ENCODE measurements at places on chromosomes 1 and 21. TPM values are rescaled to one million over a fixed set of nuclear protein-coding genes. Genes with fewer than 3 reads are reported as not detected.

LCE1C gene
- total RNA-seq, result not detected

LCE1D gene
- not detected for total RNA-seq

MANEAL gene
- total RNA-seq, result 17.3 TPM

PDC gene
- total RNA-seq, result not detected

PSMB4 gene
- 341 TPM for total RNA-seq

PERM1 gene
- 0.39 TPM for total RNA-seq

SSR2 gene
- 153 TPM for total RNA-seq

OR2L13 gene
- not detected for total RNA-seq

DNA sequence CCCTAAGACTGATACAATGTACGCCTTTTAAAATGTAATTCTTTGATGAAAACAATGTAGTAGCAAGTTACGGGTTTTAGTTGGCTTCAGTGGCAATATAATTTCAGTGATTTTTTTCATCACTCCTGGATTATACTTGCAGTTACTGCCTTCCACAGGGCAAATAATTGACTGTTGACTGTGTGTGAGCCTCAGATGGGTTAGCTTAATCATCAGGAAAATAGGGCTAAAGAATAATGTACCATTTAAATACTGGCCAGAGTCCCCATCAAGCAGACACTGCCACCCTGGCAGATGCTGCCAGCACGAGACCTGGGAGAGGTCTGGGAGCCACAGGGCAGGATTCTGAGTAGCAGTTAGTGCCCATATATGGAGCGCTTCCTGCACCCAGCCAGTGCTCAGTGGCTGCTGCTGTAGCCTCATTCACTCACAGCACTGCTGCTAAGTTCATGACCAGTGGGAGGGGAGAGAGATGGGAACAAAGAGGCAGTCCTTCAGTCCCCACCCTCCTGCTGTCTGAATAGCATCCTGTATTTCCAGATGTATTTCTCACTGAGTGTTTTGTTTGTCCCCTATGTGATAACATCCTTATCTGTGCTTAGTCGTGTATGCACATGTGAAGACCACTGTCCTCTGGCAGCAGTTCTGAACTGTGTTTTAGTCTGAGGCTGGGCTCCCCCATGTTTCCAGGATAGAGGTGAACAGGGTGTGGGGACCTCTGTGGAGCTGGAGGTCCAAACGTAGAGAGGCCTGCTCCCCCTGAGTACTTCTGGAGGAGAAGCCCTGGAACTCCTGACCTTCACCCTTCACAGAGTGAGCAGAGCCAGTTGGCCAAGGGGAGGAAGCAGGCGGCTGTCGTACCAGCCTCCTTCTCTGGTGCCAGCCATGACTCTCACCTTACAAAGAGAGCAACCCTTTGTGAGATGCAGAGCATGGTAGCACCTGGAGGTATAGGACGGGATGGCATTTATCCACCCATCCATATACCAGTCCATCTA is 80.4 kb downstream of the ADARB1 start:
- no peak for DNase-seq

DNA sequence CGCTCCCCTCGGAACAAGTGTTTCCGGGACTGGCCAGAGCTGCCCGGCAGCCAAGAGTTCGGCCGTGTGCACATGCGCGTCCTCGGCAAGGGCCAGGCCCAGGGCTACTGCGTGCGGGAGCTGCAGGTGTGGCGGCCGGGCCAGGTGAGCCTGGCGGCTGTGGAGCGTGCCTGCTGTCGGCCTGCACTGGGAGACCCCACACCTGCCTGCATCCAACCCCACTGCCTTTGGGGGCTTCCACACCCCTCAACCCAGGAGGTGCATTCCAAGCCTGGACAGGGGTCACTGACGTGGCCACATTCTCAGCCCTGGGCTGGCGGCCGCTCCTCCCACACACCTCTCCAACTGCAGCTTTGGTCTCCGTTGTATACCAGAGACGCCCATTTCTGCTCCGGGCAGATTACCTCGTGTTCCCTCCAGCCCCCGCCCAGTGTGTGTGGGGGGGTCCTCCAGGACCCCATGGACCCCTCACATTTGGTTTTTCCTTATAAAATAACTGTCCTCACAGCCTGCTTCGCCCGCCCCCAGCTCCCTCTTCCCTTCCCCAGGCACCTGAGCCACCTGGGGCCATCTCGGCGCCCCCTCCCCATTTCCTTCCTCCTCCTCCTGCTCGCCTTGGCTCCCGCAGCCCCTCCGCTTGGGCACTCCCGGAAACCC is 6.1 kb downstream of the RNF223 start:
- DNase-seq, result no peak

DNA sequence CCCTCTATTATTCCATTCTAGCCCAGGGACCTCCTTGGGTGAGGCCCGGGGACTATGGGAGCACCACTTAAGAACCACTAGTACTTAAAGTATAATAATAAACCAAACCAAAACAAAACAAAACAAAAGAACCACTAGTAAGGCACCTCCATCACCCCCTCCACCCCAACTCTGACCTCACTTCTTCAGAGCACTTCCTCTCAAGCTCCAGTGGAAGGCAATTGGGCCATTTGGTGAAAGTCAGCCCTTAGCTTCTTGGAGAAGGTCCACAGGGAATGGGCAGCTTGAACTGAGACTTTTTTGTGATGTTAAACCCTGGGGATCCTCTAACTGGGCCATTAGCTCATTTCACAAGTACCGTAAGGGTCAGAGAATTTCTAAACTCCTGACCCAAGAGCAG is 237.3 kb downstream of the RHOU start:
- no peak for DNase-seq

DNA sequence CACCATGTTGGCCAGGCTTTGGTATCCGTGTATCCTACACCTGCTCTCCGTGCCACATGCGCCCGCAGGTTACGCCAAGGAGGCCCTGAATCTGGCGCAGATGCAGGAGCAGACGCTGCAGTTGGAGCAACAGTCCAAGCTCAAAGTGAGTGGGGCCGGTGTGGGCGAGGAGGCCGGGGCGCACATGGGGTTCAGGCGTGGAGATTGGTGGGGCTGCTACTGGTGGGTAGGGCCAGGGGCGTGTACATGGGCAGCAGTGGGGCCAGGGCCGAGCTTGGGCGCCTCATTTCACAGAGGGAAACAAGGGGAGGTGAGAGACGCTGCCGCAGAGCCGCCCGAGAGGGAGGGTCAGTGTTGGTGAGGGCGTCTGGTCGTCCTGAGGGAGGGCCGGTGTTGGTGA is 5.6 kb downstream of the ATAD3B start:
- DNase-seq, result no peak

GRCh38 chr1:25990702-25991395 is 7.0 kb downstream of the PAFAH2 start:
- DNase-seq, result no peak

DNA sequence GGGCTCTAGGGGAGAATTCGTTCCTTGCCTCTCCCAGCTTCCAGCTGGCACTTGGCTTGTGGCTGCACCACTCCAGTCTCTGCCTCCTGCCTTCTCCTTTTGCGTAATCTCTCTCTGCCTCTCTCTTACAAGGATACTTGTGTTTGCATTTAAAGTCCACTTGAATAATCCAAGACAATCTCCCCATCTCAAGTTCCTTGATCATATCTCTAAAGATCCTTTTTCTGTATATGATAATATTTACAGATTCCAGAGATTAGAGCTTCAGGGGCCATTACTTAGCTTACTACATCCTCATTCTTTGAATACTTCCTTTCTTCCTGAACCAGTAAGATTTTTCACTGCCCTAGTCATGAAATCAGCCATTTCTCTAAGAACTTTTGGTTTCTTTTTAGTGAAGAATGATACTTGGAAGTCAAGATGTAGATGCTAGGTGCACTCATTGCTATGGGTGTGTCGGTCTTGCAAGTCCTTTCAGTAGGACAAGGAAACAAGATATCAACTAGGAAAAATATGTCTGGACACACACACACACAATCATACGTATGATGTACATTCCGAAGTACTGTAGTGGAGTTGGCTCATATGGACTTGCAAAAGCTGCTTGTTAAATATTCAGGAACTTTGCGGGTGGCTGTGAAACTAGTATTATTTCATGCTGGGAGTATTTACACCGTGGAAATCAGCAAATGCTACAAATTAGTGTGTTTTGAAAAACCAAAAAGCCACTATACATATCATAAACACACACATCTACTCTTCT is 20.8 kb upstream of the RLF start:
- DNase-seq, result no peak

GRCh38 chr1:78292361-78292760 is 198.4 kb upstream of the PTGFR start:
- DNase-seq, result no peak

GRCh38 chr1:178871551-178872320 is 859 bp upstream of the ANGPTL1 start:
- no peak for DNase-seq

DNA sequence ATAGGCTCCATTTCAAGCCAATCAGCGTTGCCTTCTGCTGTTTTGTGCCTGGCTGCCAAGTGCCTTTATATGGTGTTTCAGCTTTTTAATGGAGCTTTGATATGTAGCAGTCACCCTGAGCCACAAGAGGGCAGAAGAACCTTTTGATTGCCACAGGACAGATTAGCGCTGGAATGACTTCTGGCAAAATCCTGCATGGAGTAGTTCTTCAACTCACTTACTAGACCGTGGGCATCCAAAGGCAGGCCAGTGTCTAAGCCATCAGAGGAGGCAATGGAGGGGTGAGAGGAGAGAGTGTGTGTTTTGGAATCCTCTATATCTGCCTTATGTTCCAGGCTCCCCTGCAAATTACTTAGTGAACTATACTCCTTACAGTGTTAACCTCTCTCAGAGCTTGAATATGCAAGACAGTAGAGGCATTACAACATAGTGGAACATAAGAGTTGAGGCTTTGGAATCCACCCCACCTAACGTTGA is 56.2 kb downstream of the ST3GAL3 start:
- peak; percentile 87 for DNase-seq

DNA sequence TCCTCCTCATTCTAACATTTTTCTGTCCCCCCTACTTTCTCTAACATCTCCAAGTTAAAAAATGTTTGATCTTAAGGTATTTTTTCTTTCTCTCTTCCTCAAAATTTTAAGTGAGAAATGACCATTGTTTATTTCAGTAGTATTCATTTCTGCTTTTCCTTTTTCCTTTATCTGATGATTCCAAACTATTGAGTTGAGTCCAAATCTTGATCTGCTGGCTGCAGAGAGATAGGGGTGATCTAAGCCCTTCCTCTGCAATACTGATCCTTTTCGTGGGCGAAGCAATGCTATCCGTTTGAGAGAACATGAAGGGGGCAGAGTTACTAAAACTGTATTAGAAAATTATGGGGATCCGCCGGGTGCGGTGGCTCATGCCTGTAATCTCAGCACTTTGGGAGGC is 516 bp upstream of the NMNAT2 start:
- no peak for DNase-seq

DNA sequence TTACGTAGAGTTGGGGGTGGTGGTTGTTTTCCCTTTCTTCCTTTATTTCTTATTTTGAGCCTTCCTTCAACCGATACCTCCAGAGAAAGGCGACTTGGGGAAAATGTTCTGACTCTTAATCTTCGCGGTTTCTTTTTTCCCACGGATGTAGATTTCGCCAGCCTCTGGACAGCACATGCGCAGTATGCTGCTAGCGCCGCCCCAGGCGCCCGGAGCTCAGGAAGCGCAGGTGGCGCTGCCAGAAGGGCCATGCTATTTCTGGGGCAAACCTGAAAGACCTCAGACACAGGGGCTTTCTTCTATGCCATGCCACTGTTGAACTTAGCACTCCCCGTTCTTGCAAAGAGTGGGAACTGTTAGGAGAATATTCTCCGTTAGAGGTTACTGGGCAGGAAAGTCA is 392.1 kb downstream of the KIF26B start:
- DNase-seq, result peak; percentile 12

GRCh38 chr1:107551456-107551855 is 410.6 kb downstream of the NTNG1 start:
- no peak for DNase-seq

DNA sequence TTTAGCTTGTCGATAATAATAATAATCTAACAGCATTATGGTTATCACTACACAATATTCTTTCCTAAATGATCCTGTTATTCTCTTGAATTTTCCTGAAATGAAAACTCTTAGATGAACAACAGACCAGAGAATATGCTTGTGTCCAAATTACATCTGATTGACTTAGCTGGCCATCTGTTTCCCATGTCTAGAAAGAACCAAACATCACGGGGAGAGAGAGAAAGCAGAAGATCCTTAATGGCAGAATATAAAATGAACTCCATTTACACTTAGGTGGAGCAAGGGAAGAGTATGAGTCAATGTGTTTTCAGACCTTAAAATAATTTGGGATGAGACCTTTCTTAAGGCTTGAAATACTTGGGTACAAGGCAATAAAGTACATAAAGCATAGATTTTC is 162.2 kb downstream of the DSCAM start:
- no peak for DNase-seq

- no peak for DNase-seq
These were observed 15.0 kb downstream of the CDKN2C start for GRCh38 chr1:50985094-50985493.

DNA sequence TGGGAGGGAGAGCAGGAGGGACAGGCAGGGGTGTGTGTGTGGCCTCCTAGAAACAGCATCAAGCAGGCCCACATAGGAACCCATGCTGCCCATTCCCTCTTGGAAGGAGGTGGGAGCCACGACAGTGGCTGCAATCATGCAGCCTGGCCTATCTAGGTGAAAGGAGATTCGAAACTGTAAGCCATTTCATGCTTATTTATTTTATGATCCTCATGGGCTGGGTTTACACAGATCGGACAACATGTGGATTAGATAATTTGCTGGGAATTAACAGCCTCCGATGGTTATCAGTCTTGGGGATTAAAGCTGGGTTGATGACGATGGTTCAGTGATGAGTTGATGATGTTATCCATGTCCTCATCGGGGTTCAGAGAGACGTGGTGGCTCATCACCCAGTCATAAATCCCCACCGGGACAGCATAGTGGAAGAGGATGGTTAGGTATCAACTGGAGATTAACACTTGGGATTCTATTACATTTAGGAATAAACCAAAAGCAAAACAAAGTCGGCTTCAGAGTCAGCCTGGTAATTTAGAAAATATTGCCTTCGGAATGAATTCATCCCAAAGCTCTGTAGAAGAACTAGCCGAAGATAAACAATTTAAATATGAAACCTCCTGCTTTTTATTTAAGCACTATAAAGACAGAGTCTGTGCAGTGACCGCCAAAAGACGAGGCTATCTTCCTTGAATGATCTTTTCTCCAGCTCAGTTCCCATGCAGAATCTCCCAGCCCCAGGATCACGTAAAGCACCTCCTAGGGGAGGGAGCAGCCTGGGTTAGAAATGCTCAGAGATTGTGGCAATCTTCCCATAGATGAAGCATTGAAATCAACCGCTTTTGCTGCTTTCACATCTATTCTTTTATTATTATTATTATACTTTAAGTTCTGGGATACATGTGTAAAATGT is 252.8 kb downstream of the FOXD2 start:
- no peak for DNase-seq

GRCh38 chr1:84773195-84773594 is 82.9 kb upstream of the SSX2IP start:
- no peak for DNase-seq

GRCh38 chr1:65942476-65942875 is 149.8 kb downstream of the PDE4B start:
- DNase-seq, result no peak

- DNase-seq, result no peak
These were observed 59.3 kb downstream of the AK4 start for GRCh38 chr1:65207317-65207716.
